Right atrium auricular region (tissue), 2 donors: ENCODE measurements at places on chromosomes 6 and 20. TPM values are rescaled to one million over a fixed set of nuclear protein-coding genes. Genes with fewer than 3 reads are reported as not detected.

NKX2-2 gene
- total RNA-seq, result not detected

HUS1B gene
- total RNA-seq, result not detected

THBS2 gene
- total RNA-seq, result 24.5 TPM

KIAA1755 gene
- 3.1 TPM for total RNA-seq

DAAM2 gene
- 8.3 TPM for total RNA-seq
